ENCODE measurements at places on chromosomes 11 and 22.

GRCh38 chr11:117823294-117823945 lies 1.1 kb downstream of the FXYD2 start:
- DNase-seq = no peak

- no peak for DNase-seq
Observed at GRCh38 chr22:35582218-35582860, 34.8 kb downstream of the MB start.

DNA sequence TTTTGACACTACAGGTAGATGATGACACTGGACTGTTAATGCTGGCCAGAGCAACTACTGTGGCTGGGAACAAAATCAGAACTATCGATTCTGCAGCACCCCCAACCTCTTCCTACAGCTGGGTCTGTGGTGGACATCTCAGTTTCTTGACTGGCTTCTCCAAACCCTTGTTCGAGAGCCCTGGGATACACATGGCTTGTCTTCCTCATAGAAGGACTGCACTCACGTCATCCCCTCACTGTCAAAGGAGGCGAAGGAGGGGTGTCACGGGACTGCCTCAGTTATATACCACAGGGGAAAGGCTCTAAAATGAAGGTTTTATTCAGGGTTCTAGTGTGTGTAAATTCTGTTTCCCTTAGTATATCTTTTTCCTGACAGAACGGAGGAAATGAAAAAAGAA lies 44.9 kb downstream of the PITPNB start:
- DNase-seq = no peak

GRCh38 chr11:41177791-41178190 lies 281.7 kb downstream of the LRRC4C start:
- DNase-seq = no peak

- no peak for DNase-seq
Observed at GRCh38 chr11:19519912-19520641, 192.6 kb upstream of the NAV2 start.

- DNase-seq = no peak
Observed at GRCh38 chr11:47860536-47860935, 12.4 kb upstream of the NUP160 start.

- DNase-seq = peak; percentile 78
Observed at GRCh38 chr22:38214302-38215056, 12.7 kb downstream of the MAFF start.

GRCh38 chr11:121105063-121105480 lies 4.0 kb downstream of the TECTA start:
- DNase-seq = peak; percentile 84

GRCh38 chr11:36564376-36565030 lies 3.3 kb upstream of the RAG1 start:
- peak; percentile 68 for DNase-seq

GRCh38 chr22:41781507-41781906 lies 19.0 kb upstream of the CCDC134 start:
- DNase-seq = no peak

DNA sequence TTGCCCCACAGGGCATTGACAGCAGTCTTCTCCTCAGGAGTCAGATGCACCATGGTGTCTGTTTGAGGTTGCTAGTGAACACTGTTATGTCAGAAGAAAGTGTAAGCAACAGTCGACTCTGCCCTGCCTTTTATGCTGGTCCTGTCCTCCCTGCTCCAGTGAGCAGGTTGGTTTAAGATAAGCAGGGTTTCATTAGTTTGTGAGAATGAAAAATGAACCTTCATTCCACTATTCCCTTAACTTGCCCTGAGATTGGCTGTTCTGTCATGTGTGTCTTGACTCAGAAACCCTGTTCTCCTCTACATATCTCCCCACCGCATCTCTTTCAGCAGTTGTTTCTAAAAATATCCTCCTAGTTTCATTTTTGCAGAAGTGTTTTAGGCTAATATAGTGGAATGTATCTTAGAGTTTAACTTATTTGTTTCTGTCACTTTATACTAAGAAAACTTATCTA lies at the start of gene HBD:
Gene HBD, minus strand, starts transcription at position 103 of the 454 bp plus-strand sequence. Its CDS starts 50 bp downstream, at position 53.
- no peak for DNase-seq

DNA sequence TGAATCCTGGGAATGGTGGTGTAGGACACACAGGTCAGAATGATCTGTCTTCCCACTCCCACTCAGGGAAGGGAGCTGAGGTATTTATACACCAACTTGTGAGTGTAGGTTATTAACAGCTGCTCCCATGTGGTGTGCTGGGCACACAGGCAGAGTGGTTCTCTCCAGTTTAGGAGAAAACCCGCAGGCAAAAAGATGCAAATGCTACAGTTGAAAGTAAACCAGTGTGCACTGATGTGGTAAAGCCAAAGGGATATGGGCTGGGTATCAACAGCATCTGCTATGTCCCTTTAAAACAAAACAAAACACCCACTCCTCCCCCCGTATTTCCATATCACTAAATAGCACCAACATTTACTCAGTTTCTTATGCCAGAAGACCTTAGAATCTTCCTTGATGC lies 75.4 kb upstream of the SYT13 start:
- DNase-seq = no peak

GRCh38 chr11:130470832-130471706 lies 22.6 kb downstream of the ADAMTS15 start:
- DNase-seq = no peak

DNA sequence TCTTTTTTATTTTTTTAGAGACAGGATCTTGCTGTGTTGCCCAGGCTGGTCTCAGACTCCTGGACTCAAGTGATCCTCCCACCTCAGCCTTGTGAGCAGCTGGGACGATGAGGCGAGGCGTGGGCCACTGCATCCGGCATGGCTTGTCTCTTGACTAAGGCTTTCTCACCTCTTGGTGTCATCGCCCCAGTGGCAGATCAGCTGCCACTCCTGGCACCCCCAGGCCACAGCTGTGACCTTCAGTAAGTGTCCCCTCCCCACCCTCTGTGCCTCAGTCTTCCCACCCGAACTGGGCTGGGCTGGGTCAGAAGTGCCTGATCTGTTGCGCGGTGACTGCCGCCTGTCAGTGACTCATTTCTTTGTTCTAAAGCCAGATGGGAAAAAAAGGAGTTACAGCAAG lies 3.6 kb downstream of the SYNGR1 start:
- no peak for DNase-seq

- DNase-seq = no peak
Observed at GRCh38 chr11:94636388-94636949, 69.3 kb downstream of the PIWIL4 start.

DNA sequence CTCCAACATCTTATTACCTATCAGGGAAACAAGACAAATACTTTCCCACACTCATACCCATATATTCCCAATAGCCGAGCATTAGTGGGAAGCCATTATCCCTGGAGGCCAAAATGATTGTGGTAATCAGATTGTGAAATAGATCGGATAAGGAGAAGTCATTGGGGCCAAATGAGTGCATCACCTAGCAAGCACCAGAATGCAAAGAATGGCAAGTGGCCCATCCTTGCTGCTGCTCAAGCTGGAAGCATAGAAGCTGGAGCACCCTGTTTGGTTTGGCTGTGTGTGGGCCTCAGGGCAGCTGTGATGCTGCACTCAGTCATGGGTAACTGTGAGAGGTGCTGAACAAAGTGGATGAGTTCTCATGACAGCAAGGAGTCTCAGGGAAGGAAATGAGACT lies 18.7 kb upstream of the DBX1 start:
- no peak for DNase-seq

- no peak for DNase-seq
Observed at GRCh38 chr11:70566768-70567530, 168.6 kb downstream of the CTTN start.

GRCh38 chr11:44017443-44018126 lies 30.2 kb upstream of the ACCSL start:
- no peak for DNase-seq

- DNase-seq = no peak
Observed at GRCh38 chr11:44765026-44765595, 38.3 kb downstream of the TSPAN18 start.

- DNase-seq = no peak
Observed at GRCh38 chr22:43099095-43099494, 9.9 kb upstream of the TTLL1 start.

GRCh38 chr11:32414925-32415324 lies 20.4 kb downstream of the WT1 start:
- DNase-seq = no peak

- peak; percentile 35 for DNase-seq
Observed at GRCh38 chr11:94741022-94741679, 27.0 kb upstream of the AMOTL1 start.

Data from muscle of back (tissue), 13 donors.